ENCODE measurements at places on chromosomes 11 and 22. TPM values are rescaled to one million over a fixed set of nuclear protein-coding genes. Genes with fewer than 3 reads are reported as not detected.

MYRF gene
- total RNA-seq: 1.2 TPM

PRRG4 gene
- 0.24 TPM for total RNA-seq

TRIM64C gene
- total RNA-seq: not detected

DNA sequence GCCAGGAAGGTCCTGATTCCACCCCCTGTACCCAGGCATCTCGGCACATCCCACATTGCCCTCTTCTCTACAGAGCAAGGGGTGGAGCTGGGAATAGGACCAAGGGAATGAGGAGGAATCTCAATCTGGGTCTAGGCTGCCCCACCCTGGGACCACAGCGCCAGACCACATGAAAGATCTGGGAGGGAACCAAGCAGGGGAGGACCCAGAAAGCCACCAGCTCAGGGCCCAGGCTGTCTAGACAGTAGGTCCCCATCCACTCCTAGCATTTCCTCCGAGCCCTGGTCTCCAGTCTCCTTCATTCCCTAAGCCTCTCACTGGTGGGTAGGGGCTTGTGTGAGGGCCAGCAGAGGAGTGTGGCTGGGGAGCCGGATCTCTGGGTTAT, 11.6 kb downstream of the PHLDB1 start:
- no peak for DNase-seq

DNA sequence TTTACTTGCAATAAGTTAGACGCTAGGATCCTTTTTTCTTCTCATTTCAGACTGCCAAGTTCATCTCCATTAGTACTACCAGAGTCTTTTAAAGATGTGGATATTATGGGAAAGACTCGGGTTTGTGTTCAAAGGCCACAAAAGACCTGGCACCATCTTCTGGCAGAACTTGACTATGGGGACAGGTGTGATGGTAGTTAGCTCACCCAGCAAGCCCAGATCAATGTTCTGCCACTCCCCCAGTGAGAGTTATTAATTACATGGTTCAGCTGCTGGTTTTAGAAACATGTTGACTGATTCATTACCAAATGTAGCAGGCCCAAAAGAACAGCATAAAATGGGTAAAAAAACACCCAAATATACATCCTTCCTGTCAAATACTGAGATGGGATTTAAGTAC, 333.5 kb upstream of the PITPNB start:
- DNase-seq: no peak

PHETA2 gene
- 2.7 TPM for total RNA-seq

MMP3 gene
- not detected for total RNA-seq

SLN gene
- total RNA-seq: not detected

GPHA2 gene
- 0.46 TPM for total RNA-seq

DNA sequence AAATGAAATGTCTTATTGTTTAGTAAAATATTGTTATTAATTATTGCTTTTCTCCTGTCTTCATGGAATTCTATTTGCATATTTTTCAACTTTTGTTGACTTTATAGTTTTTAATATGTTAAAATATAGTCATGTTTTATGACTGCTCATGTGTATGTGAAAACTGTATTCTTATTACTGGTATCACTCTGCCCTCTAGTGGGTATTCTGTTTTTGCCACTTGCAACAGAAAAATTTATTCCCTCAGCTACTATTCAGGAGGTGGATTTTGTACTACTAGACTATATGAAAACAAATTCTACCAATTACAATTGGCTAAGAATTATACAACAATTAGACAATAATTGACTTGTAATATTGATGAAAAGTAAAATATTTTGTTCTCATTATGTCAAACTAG, 45.0 kb downstream of the OR4C6 start:
- DNase-seq: no peak

DNA sequence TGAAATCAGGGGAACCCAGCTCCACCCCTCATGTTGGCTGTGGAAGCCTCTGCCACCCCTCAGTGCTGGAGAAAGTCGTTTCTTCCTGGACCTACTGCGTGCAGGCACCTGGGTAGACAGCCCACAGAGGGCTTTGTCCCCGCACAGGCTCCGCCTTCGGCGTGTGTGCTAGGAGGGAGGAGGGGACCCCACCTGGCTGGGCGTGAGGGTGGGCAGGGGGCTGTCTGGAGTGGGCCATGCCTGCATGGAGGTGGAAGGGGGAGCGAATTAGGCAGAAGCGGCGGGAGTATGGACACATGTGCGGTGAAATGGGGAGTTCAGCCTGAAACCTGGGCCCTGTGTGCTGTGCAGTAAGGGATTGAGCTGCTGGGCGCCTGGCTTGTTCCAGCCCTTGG, 49.3 kb downstream of the FBLN1 start:
- no peak for DNase-seq

- DNase-seq: no peak
These were observed 92.3 kb upstream of the PAX6 start for GRCh38 chr11:31903225-31904074.

DNA sequence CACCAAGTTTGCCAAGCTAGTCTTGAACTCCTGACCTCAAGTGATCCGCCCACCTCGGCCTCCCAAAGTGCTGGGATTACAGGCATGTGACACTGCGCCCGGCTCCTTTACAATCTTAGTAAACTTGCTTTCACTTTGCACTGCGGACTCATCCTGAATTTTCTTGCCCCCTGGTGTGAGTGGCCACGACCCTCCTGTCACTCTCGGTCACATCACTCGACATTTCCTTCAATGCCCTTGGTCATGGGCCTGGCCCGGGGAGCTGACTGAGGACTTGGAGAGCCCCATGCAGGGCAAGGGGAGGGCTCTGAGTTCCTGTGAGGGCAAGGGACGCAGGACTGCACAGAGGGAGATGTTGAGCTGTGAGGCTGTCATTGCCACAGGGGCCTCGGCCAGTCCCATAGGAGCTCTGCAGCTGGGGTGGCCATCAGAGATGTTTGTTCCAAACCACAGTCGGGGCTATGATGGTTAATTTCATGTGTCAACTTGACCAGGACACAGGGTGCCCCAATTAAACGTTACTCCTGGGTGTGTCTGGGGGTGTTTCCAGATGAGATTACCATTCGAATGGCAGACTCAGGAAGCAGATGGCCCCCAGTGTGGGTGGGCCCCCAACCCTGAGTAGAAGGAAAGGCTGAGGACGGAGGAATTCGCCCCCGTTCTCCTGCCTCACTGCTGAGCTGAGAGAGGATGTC, 21.2 kb downstream of the A4GALT start:
- DNase-seq: no peak

PRG3 gene
- total RNA-seq: not detected

Measured in activated CD4-positive, alpha-beta memory T cell treated with anti-CD3 and anti-CD28 coated beads for 36 hours (primary cell).